Activated CD4-positive, alpha-beta memory T cell treated with anti-CD3 and anti-CD28 coated beads for 36 hours (primary cell): ENCODE measurements at places on chromosomes 2 and 18.

GRCh38 chr2:105883911-105884694 lies 139.4 kb downstream of the NCK2 start:
- no peak for DNase-seq

DNA sequence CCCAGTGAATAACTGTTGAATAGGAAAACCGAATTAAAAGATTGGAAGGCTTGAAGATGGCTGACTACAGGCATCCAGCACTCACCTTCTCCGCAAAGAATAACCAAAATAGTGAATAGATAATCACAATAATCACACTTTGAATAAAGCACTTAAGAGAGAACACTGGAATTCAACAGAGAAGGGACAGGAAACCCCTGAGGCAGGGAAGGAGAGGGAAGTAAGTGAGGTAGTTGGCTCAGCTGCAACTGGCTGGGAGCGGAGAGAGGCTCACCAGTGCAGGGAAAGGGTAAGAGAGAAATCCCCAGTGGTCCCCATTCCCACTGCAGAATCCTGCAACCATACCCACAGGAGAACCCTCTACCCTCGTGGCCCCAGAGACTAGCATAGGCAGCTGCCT lies 246.6 kb upstream of the NCKAP5 start:
- DNase-seq: no peak

DNA sequence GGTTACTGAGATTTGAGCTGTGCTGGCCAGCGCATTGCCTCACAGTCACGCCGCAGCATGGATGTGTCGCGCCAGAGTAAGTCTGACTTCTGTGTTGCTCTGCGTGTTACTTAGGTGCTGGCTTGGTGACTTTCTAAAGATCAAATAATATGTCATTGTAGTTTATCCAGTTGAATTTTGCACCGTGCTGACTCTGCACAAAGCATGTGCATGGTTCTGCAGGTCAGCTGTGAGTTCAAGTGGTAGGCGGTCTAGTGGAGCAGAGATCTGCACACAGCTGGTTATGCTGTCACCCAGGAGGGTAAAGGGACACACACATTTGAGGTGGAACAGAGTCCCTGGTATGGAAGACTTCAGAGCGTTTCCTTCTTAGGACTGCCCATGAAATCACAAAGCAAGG lies 105.1 kb downstream of the CEP192 start:
- DNase-seq: no peak

GRCh38 chr2:151882786-151883445 lies 54.7 kb upstream of the ARL5A start:
- no peak for DNase-seq
